T-helper 2 cell treated with Interferon-gamma antibody and Interleukin-4, amounts not matched to agents 5 μg/mL and 100 μg/mL, for 36 hours (primary cell): ENCODE measurements at places on chromosomes 12 and 14.
A peak's percentile ranks its signal among the peaks of the same experiment; 100 is the strongest.

DNA sequence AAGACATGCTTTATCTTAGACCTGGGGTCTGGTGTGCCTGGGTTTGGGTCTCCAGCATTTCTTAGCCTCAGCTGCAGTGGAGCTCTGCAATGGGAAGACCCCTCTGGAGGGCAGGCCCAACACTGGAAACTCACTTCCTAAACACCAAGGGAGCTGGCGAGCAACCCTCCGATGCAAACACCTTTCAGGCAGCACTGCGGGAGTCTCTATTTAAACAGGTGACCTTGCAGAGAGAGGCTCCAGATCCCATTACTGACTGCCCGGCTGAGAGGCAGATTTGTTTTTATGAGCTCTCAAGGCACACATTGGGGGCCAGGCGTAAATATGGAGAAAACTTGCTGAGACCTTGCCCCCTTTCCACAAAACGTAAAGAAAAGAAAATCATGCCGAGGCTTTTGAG lies 195.5 kb downstream of the PAX9 start:
- DNase-seq = no peak

- no peak for DNase-seq
These were observed 55.0 kb upstream of the NELL2 start for GRCh38 chr12:44930972-44931600.

GRCh38 chr12:77847680-77848431 lies 17.2 kb downstream of the NAV3 start:
- no peak for DNase-seq

DNA sequence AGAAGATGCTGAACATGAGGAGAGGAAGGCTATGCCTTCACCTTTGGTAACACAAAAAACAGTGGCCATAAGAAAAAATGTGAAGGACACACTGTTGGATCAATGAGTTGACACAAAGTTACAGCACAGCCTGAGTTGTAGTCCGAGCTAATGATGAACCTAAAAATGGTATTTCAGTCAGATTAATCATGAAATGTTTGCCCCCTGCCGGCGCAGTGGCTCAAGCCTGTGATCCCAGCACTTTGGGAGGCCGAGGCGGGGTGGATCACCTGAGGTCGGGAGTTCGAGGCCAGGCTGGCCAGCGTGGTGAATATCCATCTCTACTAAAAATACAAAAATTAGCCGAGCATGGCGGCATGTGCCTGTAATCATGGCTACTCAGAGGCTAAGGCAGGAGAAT lies 1.3 kb upstream of the CAPRIN2 start:
- DNase-seq = no peak

- no peak for DNase-seq
These were observed 17.8 kb upstream of the PDE3A start for GRCh38 chr12:20350495-20350894.

DNA sequence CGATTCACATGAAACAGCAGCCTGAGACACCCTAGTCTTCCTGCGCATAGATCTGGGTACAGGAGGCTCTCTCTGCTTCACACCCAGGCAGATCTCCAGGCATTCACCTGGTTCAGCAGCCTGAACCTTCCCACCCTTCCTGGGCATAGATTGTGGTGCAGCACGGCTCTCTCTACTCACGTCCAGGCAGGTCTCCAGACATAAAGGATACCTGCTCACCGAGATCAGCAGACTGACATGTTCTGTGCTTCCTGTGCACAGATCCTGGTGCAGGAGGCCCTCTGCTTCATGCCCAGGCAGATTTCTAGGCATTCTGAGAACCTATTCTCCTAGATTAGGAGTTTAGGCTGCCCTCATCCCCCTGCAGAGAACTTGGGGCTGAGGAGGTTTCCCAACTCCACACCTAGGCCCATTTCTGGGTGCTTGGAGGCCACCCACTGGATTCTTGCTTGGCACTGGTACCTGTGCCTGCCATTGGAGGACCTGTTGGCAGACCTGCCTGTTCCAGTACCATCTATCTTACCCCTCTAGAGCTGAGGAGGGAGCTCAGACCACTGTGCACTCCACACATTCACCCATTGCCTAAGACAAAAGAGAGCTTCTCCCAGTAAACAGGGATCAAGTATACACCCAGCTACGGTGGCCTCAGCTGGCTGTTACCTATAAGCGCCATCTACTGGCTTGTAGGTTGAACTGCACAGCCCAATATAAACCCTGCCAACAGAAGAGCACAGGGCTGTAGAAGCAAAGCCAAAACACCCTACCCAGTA lies 28.0 kb upstream of the GARIN6 start:
- no peak for DNase-seq

GRCh38 chr12:59077575-59078426 lies 157.5 kb upstream of the LRIG3 start:
- DNase-seq = no peak

- DNase-seq = no peak
These were observed 747 bp downstream of the HSPB8 start for GRCh38 chr12:119179335-119180021.

DNA sequence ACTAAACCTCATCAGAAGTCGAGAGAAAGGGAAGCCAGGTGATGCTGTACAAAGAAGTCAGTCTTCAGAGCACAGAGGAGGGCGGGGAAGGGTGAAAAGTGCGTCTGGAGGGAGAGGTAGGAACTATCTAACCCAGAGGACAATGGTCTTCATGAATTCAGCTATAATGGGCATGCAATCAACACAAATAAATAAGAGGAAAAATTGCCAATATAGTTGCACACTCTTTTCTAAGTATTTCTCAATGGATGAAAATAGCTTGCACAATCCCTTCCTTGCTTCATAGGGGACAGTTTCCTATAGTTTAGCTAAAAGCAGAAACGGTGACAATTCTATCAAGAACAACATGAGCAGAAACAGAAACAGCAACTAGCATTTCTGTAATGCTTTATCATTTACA lies 931.2 kb downstream of the AACS start:
- no peak for DNase-seq

- no peak for DNase-seq
These were observed 159.3 kb downstream of the TTC7B start for GRCh38 chr14:90656973-90657372.

DNA sequence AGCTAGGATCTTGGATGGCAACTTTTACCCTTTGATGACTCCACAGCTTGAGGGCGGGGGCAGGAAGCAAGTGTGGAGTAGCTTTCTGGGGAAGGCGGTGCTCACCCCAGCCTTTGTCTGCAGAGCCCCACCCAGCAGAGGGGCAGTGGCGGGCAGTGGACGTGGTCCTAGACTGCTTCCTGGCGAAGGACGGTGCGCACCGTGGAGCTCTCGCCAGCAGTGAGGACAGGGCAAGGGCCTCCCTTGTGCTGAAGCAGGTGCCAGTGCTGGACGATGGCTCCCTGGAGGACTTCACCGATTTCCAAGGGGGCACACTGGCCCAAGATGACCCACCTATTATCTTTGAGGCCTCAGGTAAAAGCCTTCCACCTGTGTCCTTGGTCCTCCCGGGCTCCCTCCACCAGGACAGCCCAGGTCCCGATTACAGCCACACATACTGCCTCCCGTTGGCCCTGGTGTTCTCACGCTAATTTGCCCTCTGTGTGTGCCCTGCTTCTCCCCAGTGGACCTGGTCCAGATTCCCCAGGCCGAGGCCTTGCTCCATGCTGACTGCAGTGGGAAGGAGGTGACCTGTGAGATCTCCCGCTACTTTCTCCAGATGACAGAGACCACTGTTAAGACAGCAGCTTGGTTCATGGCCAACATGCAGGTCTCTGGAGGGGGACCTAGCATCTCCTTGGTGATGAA lies 1.2 kb downstream of the TAPBPL start:
- no peak for DNase-seq

- DNase-seq = no peak
These were observed 9.4 kb downstream of the KRT80 start for GRCh38 chr12:52182384-52182783.

GRCh38 chr12:45388545-45388944 lies 172.7 kb downstream of the ANO6 start:
- DNase-seq = no peak

DNA sequence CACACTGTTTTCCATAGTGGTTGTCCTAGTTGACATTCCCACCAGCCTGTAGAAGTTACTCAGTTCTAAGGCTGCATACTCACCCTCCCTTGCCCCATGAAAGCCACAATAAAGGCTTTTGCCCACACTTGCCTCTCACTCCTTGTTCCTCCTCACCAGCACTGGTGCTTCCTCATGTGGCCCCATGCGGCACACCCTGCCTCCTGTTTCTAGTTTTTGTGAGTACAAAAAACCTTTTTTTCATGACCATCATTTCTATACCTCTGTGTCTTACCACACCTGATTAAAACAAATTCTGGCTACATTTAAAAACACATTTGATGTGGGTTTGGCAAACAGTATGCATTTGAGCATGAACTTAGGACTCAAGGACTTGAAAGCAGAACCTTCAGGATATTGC lies 40.7 kb upstream of the RIN3 start:
- DNase-seq = no peak

DNA sequence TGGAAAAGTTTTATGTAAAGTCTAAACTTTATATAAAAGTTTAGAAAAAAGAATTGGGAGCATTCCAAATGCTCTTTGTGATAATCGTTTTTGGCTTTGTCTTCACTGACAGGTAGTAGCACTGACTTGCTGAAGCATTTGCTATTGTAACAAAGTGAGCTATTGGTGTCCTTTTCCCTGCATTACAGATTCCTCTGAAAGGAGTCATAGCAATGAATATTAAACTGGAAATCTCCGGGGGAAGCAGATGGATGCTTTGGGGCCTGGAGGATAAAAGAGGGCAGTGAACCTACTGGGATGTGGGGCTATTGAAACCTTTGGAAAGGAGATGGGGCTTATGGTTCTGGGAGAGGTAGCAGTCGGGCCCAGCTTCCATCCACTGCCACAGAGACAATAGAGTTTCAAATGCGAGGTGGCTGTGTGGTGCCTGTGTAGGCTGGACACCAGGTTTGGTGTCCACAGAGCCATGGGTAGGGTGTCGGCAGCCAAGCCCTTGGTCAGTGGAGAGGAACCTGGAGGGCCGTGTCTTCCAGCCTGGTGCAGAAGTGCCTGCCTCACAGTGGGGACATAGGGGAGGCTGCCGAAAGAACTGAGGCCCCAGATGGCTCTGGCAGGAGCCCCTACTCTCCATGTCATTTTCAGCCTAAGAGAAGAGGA lies 10.1 kb downstream of the GSG1 start:
- no peak for DNase-seq

- DNase-seq = peak; percentile 65
These were observed 55.9 kb downstream of the DYNC1H1 start for GRCh38 chr14:102020058-102020971.
